ENCODE measurements at places on chromosomes 7 and 10.
A peak's percentile ranks its signal among the peaks of the same experiment; 100 is the strongest.

DNA sequence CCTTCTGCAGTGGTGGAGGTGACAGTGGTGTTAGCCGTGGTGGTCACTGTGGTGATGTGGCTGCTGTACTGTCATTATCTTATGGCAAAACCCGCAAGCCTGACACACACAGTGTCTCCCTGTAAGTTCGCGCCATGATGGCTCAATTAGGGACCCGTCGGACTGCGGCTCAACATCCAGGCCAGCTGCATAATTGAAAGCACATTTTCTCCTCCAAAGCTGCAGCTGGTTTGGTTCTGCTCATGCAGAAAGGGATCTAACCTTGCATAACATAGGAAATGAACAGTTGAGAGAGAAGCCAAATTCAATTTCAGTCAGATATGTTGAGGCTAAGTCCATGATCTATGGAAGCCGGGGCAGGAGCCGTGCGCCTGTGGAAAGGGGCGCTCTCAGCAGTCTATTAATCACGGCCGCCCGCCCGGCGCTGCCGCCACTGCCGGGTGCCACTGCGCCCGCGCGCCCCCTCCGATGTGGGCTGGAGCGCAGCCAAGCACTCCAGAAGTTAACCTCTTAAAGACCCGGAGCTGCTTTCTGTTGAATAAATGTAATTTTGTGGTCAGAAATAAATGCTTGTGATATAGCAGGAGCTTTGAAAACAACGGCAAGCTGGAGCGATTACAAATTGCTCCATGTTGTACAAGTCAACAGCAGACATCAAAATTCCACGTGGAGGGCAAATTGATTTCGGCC, 227.7 kb downstream of the CUX1 start:
- peak; percentile 93 for DNase-seq

- no peak for DNase-seq
Observed at GRCh38 chr10:71611131-71611530, 108.4 kb downstream of the C10orf105 start.

DNA sequence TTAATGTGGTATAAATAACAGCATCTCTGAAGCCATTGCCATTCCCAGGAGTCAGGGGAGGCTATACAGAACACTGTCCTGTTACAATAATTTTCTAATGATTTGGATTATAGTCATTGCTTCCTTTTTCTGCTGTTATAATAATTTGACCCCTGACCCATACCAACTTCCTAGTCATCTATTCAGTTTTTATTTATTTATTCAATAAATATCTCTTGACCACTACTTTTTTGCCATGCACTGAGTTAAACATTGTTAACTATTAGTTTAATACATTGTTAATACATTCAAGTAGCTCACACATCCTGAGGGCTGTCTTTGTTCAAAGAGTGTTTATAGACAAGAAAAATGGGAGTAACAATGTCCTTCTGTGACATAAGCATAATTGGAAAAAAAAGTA, 235.5 kb upstream of the MEOX2 start:
- peak; percentile 54 for DNase-seq

DNA sequence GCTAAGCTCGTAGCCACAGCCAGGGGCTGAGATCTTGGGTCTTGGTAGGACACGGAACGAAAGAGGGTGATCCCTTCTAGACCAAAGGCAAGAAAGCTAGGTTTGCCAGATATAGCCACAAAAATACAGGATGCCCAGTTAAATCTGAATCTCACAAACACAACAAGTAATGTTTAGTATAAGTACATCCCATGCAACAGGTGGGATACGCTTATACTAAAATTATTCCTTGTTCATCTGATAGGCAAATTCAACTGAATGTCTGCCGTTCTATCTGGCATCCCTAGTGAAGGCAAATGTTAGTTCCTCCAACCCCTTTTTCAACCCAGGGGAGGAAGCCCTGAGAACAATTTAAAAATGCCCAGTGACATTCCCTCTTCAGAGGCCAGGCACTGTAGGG, 131.1 kb upstream of the MGMT start:
- DNase-seq = no peak

DNA sequence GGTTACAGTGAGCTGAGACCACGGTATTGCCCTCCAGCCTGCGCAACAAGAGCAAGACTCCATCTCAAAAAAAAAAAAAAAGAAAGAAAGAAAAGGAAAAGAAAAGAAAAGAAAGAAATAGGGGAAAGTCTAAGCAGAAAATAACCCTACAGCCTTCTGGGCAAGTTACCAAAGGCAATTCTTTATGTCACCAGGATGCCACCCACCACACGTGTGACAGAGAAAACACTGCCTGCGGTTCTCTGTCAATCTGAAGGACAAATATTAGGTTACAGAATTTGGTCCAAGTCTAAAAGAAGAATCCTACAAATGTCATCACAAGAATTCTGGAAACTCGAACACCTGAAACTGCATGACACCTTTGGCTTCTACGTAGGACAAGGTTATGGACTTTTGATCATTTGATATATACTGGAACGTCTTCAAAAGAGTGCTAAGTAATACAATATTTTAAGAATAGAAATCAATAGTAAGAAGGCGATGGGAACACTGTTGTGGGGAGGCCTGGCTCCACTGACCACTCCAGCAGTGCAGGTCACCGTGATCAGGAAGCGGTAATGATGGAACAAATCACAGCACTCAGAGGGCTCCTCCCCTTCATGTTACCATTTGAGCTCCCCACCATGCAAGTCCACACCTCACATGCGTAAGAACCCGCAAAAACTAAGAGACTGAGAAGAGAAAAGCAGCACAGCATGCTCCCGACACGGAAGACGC, 75.8 kb downstream of the MAD1L1 start:
- DNase-seq = no peak

GRCh38 chr7:94482796-94483195, 26.8 kb upstream of the CASD1 start:
- no peak for DNase-seq

GRCh38 chr7:74362266-74362665, 73.1 kb downstream of the CLIP2 start:
- no peak for DNase-seq

DNA sequence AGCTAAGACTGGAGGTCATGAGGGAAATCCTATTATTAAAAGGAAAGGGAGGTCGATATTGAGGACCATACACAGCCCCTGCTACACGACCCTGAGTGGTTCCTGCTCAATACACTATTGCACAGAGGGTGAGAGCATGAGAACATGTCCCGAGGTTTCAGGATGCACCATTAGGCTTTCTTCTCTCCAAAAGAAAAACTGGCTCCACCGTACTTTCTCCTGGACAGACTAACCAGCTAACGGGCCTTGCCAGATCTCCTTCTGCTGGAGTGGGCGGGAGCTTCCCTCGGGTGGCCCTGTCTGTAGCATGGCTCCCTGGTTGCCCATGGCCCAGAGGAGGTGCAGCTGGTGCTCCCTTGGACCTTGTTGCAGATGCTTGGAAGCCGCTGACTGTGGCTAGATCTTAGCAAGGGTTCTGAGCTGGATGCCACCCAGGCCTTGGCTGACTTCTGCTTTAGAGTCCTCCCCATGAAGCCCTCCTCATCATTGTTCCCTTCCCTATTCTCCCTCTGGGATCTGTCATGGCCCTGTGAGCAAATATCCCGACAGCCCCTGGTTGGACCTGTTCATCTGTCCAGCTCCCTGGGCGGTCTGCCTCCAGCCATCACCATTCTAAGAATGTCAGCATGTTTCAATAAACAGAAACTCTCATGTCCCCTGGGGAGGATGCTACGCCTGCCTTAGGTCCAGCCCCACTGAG, 52.9 kb upstream of the SHH start:
- DNase-seq = no peak

DNA sequence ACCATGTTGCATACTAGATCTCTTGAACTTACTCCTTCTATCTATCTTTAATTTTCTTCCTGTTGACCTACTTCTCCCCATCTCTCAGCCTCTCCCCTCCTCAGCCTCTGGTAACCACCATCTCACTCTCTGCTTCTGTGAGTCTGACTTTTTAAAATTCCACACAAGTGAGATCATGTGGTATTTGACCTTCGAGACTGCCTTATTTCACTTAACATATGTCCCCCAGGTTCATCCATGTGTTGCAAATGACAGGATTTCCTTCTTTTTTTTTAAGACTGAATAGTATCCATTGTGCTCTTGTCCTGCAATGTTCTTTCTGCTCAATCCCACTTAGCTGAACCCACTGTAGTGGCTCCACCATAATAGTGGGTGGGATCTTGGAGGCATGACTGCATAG, 51.4 kb upstream of the DNAJC1 start:
- peak; percentile 9 for DNase-seq

GRCh38 chr10:104563051-104563450, 78.0 kb upstream of the SORCS3 start:
- DNase-seq = no peak

DNA sequence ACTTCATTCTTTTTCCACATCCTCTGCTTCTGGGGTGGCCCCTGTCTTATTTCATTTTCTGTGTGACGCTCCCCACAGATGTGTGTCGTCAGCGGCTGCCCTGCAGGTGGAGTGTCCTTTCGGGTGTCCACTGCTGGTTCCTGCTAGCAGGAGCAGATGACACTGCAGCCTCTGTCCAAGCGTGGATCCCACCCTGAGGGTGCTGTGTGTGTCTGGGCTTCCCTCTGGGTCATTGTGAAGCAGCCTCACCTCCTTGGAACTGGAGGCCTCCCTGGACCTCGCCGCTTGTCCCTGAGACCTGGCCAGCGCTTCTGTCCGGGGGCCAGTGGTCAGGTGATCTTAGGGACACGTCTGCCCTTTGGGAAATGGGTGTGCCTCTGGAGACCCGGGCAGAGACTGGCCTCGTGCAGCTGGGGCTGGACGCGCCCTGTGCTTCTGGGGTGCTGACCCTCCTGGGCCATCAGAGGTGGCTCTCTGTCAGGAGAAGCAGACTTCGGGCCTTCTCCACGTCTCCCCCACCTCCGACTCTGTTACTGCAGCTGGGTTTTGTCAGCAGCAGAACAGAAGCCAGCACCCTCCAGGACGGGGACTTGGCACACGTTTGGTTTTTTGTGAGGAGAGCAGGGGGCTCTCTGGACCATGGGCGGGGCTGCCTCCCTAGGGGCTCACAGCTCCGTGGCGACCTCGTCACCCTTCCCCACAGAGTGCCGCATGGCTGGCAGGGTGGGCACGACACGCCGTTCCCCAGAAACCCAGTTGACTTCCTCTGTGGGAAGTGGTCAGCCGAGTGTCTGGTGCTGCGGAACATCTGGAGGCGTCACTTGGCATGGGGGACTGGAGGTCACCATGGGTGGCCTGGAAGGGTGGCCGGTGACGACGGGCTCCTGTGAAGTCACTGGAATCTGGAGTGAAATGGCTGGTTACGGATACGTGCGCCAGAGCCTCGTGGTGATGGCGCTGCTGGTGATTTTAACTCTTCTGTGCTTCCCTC, 48.4 kb downstream of the INPP5A start:
- DNase-seq = no peak

GRCh38 chr7:3214090-3214413, 87.0 kb upstream of the SDK1 start:
- DNase-seq = no peak

DNA sequence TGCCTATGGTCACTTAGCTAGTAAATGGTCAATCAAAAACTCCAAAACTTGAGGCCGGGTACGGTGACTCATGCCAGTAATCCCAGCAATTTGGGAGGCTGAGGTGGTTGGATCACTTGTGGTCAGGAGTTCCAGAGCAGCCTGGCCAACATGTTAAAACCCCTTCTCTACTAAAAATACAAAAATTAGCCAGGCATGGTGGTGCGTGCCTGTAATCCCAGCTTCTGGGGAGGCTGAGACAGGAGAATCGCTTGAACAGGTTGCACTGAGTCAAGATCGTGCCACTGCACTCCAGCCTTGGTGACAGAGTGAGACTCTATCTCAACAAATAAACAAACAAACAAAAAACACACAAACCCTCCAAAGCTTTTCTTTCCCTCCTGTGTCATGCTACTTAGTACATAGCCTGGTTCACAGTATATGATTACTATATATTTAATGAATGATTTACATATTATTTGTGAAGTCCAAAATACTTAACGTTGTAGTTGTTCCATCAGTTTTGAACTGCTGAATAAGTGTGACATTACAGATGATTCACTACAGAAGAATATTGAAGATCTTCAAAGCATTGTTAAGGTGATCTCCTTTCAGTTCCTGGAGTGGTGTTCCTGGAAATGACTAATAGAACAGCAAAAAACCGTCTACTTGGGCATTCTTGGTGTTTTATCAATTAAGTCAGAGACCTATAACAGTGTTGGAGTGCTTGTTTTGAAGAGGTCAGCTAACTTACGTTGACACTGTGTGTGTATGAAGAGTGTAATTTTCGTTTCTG, 72.9 kb downstream of the ADK start:
- DNase-seq = peak; percentile 80

DNA sequence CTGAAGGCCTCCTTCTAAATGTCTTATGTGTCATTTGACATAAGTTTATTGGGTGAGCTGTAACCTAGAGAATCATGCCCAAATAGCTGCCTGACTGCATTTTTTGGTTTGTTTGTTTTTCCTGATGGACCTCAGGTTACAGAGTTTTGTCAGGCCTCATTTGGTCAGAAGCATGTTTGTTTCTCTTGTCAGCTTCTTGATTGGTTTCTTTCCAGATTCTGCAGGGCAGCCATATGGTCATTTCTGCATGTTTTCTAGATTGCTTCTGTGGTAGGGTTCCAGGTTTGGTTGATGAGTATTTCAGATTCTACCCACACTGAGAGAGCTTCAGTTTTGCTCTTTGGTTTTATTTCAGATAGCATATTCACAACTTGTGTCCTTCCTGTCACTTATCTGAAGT, 28.0 kb downstream of the GLCCI1 start:
- peak; percentile 70 for DNase-seq

GRCh38 chr7:130063036-130063435, 7.3 kb upstream of the KLHDC10 start:
- peak; percentile 43 for DNase-seq

DNA sequence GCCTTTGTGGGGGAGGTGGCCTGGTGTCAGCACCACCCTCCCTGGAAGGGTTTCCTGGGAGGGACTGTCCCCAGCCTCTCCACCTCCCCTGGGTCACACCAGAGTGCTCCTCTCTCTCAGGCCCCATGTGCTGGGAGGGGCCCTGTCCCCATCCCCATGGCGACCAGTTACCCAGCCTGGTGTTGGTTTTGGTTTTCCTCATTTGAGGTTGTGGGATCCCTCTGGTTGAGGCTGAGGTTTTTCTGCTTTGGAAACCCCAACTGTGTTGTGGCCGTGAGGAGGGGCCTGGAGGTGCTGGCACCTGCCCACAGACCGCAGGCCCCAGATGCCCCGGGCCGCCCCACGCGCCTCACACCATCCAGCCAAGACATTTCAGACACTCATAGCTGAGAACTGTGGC, 106.3 kb downstream of the GRK5 start:
- no peak for DNase-seq

- DNase-seq = no peak
Observed at GRCh38 chr7:149733131-149733923, 40.1 kb downstream of the ZNF467 start.

DNA sequence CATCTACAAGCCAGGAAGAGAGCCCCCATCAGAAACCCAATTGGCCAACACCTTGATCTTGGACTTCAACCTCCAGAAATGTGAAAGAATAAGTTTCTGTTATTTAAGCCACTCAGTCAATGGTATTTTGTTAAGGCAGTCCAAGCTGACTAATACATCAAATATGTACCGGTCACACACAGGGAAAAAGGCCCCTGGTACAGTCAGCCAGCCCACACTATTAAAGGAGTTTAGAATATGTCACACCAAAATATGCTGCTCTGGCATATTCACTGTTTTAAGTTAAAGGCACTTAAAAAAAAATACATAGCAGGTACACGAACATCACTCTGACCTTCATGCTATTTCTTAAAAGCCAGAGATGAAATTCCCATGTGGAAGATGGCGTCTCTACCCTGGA, 15.2 kb upstream of the CDCA7L start:
- DNase-seq = peak; percentile 87

Measured in EH (cell line).